Kidney capillary endothelial cell (primary cell): ENCODE measurements at places on chromosomes 3 and 15.

DNA sequence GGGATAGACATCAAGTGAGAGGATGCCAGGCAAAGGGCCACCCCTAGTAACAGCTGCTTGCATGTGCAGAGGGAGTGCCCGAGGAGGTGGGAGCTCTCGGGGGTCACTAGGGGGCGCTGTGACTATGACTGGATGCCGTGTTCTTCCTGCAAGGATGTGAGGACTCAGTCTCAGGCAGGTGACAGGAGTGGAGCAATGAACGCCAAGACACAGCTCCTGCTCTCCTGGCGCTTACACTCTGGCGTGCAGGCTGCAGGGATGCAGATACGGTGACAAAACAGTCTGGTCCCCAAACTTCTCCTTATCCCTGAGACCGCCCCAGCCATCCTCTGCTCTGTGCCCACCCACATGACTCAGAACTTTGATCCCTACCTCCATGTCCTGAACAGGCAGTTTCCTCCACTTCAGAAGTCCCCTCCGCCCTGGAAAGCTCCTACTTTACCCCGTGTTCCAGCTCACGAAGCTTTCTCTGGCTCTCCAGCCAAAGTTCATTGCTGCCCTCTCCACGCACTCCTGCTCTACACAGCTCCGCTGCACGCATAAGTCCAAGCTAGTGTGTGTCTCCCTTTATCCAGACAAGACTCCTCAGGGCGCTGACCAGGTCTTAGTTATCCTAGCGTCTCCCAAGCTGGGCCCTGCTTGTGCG, 14.7 kb downstream of the RHOV start:
- DNase-seq, result peak; percentile 71

DNA sequence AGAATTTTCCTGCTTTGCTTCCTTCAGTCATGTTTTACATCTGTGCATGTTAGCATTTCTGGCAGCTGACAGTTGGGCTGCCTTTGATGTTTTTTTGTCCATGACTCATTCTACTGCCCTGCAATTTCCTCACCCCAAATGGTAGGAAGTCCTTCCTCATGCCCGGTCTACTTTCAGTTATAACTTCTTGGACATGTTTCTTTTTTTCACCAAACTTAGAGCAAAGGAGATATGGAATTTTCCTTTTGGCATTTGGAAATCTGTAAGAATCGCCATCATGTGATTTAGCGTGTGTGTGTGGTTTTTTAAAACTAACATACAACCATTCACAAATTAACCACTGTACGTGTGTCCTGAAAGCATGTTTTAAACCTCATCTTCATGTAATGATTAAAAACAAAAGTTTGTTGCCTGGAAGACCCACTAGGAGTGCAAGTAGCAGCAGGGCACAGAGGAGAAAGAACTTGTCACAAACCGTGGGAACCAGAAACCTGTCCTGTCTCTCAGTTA, 430.7 kb upstream of the CFAP20DC start:
- DNase-seq, result peak; percentile 39

- DNase-seq, result no peak
These were observed 38.9 kb downstream of the MYL3 start for GRCh38 chr3:46824211-46824970.

- no peak for DNase-seq
These were observed 194.7 kb upstream of the CADPS start for GRCh38 chr3:63069806-63070475.

DNA sequence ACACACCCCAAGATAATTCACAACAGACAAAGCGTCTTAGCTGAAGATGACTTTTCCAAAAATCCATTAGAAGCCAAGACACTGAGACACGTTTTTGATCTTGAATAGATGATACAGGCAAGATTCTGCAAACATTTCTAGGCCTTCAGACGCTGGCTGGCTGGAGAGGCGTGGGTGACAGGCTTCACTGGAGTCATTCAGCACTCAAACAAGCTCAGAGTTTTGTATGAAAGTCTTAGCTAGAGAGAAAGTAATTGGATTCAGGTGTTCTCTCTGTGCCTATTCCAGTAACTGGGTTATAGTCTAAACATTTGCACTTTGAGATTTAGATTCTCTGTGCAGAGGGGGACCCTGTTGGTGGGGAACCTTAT, 147.7 kb upstream of the BHLHE40 start:
- DNase-seq, result no peak

- DNase-seq, result no peak
These were observed 2.6 kb upstream of the DAPK2 start for GRCh38 chr15:64048781-64049460.
